ENCODE measurements at places on chromosomes 6 and 20.

DNA sequence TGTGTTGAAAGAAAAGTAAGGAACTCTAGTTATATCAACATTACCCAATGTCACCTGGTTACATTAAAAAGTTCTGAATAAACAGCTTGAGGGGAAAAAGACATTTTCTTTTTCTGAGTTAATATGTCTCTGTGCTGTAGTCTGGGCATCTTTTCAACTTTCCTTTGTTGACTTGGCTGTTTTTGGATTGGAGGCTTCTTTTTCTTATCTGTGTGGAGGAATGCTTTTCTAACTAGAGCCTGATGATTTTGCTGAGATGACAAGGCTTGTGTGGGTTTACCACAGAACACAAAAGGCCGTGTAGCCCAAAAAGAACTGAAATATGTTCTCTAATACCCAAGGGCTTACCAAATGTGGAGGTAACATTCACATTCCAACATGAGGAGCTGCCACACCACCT, 161.8 kb downstream of the KCNQ5 start:
- no peak for DNase-seq

- no peak for DNase-seq
Measured at GRCh38 chr6:84166395-84166794, 61.0 kb downstream of the CEP162 start.

- DNase-seq = peak; percentile 23
Measured at GRCh38 chr6:26086211-26086610, 1.0 kb upstream of the HFE start.

- no peak for DNase-seq
Measured at GRCh38 chr20:60011512-60012507, 53.6 kb downstream of the CDH26 start.

DNA sequence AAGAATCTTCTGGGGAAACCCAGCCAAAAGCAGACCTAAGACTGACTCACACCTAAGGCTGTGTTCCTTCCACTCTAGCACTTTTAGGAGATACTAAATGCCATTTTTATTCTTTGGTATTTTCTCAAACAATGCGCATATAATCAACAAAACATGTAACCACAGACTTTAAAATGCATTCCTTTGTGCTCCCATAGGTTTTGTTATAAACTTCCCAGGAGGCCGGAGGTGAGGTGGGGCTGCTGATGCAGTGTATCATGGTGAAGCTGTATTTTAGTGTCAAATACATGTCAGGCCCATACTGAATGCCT, 155.2 kb downstream of the BTBD3 start:
- no peak for DNase-seq

- DNase-seq = no peak
Measured at GRCh38 chr20:64258071-64258823, 2.7 kb downstream of the PCMTD2 start.

DNA sequence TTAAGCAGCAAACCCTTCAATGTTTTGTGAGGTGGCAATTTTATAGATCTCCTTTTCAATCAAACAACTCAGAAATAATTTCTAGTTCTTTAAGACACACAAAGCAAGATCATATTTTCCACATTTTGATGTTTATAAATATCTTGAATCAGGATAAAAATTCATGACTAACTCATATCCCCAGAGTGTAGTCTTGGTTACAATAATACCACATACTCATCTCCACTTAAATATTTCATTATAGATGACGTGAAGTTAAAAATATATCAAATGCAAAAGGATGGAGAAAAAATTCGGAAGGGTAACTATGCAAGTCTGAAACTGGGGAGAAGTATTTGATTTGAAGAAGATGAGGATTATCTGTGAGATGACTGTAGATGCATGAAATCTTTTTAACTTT, 59.8 kb upstream of the HIVEP1 start:
- no peak for DNase-seq

DNA sequence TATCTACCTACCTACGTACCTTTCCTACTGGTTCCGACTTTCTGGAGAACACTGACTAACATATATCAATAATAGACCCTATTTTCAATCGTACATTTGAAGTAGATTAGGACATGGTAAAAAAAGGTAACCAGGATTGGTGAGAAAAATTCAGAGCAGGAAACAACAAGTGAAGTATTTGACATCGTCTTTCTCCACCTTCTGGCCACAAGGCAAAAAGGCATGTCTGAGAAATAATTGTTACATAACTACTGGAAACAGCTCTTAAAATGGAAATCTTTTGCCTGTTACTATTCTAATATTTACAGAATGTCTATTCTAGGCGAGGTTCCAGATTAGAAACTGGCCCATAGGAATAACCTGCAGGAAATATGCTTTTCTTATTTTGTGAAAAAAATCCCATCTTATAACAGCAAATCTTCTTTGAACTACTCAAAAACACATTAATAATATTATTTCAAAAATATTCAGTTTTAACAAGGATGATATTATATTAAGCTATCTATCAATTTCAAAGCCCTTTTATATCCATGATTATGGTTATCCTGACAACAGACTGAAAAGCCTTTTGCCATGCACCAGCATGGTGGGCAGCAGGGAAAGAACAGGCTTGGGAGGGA, 80.8 kb downstream of the RCAN2 start:
- DNase-seq = no peak

- no peak for DNase-seq
Measured at GRCh38 chr6:34526241-34526972, 29.7 kb downstream of the SPDEF start.

DNA sequence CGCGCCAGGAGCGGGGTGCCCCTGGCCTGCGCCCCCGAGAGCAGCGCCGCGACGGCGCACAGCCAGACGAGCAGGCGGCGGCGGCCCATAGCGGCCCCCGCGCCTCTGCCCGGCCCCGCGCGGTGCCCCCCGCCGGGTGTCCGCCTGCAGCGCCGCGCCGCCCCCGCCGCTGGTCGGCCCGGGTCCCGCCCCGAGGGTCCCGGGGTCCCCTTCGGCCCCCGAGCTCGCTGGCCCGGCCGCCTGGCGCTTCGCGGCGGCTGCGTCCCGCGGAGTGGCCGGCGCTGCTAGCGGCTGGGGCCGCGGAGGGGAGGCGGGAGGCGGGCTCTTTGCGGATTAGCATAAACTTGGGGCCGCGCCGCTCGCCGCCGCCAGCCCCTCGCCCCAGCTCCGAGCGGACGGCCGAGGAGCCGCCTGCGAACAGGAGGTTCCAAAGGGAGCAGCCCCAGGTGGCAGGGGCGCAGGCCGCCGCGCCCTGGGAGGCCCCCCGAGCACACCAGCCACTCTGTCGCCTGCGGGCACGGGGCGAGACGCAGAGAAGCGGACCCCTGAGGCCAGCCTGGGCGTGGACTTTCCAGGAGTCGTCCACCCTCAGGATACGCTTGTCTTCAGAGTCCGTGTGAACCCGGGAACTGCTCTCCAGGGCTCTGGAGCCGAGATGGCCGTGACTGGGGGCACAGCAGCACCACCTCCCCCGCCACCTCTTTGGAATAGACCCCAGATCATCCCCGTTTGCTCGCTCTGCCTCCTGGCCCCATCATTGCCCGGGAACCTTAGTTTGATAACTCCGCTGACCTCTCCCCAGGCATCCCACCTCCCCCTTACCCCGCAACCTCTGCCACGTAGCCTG, at the start of gene EMILIN3:
TSS of gene EMILIN3 (minus strand) at position 273 of the 847 bp plus-strand sequence. CDS start at position 89, 184 bp downstream.
- DNase-seq = no peak

DNA sequence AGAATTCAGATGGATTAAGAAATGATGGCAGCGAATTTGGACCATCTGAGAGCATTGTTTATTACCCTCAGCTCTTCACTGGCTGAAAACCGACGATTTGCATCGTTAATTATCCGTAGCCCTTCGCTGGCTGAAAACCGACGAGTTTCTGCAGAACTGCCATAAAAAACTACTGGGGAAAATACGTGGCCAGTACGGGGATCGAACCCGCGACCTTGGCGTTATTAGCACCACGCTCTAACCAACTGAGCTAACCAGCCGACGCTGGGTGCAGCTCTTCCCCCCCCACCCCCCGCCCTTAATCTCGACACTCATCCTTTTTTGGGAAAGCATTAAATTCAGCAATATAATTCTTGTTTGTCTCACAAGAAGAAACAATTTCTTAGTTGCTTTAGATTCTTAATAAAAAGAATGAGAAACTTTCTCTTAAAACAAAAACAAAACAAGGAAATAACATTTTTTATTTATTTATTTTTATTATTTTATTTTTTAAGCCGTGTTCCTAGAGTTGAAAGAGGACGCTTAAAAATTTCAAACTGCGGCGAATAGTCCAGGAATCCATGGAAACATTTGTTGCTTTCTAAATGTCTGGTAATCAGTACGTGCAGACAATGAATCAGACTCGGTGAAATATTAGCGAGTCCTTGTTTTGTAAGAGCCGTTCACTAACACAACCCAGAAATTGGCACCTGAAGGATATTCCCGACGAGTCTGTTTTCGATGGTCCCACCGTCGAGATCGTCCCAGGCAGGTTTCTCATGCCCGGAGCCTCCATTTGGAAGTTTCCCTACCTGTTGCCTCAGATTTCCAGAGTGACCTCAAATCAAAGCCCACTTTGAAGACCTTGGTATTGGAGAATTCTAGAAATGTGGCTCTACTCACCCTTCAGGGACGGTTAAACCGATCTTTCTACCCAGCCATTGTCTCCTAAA, 27.8 kb downstream of the PRSS16 start:
- no peak for DNase-seq

GRCh38 chr6:129632172-129632613, 77.8 kb downstream of the ARHGAP18 start:
- DNase-seq = no peak

GRCh38 chr20:57025666-57026224, 240.7 kb downstream of the BMP7 start:
- no peak for DNase-seq

GRCh38 chr6:36130667-36131510, 576 bp downstream of the MAPK13 start:
- peak; percentile 63 for DNase-seq

GRCh38 chr20:10520528-10520927, 85.4 kb downstream of the SLX4IP start:
- DNase-seq = no peak

DNA sequence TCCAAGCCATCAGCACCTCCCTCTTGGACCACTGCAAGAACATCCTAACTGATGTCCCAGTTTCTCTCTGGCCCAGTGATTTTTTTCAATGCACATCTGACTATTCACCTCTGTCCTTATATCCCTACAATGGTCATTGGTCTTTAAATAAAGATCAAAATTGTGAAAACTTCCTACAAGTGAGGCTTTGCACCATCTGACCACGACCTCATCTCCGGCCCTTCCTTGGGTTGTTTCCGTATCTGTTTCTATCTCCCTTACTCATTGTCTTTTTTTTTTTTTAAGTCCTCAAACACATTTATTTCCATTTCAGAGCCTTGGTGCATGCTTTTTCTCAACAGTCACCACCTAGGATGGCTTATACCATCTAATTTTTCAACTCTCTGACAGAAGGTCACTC, 88.1 kb downstream of the IPCEF1 start:
- no peak for DNase-seq

DNA sequence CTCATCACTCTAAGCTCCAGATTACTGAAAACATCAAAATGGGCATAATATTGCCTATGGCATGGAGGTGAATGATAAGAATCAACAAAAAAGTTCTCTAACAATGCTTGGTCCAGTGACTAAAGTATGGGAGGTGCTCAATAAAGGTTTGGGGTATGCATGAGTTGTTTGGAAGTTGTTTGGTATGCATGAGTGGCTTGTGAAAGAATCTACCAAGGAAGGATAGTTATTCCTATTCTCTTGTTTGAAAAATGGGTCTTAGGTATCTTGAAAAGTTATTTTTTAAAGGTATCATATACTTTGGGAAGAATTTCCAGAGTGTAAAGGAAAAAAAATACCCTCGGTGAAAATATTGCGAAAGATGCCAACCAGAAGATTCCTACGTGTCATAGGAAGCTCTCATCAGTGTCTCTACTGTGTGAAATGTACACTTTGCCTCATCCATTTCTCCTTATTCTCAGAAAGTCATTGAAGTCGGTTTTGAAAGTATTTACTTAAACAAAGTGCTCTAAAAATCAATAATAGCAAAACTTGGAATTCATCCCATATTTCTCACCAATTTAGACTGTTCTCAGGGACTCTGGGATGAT, 449.8 kb downstream of the ADGRB3 start:
- DNase-seq = no peak

DNA sequence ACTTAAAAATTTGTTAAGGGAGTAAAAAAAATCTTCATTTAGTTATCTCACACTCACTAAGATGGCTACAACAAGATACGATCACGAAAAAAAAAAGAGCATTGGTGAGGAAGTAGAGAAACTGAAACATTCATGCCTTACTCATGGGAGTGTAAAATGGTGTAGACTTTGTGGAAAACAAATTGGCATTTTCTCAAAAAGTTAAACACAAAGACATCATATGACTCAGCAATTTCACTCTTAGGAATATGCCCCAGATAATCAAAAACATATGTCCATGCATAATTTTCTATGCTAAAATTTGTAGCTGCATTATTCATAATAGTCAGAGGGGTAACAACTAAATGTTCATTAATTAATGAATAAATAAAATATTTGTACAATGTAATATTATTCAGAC, 120.9 kb upstream of the IRAK1BP1 start:
- no peak for DNase-seq

DNA sequence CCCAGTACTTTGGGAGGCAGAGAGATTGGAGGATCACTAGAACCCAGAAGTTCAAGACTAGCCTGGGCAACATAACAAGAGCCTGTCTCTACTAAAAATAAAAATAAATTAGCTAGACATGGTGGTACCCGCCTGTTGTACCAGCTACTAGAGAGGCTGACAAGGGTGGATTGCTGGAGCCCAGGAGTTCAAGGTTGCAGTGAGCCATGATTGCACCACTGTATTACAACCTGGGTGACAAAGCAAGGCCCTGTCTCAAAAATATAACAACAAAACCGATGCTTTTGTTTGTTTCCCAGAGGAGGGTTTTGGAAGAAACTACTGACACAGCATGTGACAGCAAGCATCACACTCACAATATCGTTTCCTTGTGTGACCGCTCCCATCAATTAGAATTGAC, 119.6 kb downstream of the TSHZ2 start:
- no peak for DNase-seq

- DNase-seq = no peak
Measured at GRCh38 chr6:159535656-159536350, 157.2 kb downstream of the SOD2 start.

DNA sequence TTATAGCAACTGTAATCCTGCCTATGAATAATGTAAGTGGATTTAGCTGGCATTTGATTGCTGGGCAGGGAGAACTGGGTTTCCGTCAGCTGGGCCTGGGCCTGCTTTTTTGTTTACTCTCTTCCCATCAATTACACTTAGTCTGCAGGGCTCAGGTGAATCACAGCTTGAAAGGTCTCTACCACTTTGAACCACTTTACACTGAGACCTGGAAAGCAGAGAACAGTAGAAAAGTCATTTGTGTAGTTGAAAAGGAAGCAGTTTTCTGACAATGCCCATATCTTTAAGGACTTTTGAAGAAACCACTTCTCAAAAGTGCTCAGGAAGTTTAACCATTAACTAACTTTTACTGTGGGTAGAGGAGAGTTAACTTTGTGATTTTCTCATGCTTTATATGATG, 315.4 kb upstream of the SASH1 start:
- no peak for DNase-seq

DNA sequence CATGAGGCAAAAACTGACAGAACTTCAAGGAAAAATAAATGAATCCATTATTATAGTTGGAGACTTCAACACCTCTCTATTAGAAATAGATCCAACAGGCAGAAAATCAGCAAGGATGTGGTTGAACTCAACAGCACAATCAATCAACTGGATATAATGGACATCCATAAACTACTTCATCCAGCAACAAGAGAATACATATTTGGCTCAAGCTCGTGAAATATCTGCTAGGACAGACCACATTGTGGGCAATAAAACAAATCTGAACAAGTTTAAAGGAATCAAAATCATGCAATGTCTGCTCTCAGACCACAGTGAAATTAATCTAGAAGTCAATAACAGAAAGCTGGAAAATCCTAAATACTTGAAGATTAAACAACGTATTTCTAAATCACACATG, 362.6 kb downstream of the CD109 start:
- no peak for DNase-seq

Measured in activated CD4-positive, alpha-beta T cell treated with anti-CD3 and anti-CD28 coated beads for 4 hours (primary cell).